ENCODE measurements at places on chromosomes 7 and 10. TPM values are rescaled to one million over a fixed set of nuclear protein-coding genes. Genes with fewer than 3 reads are reported as not detected.

DNA sequence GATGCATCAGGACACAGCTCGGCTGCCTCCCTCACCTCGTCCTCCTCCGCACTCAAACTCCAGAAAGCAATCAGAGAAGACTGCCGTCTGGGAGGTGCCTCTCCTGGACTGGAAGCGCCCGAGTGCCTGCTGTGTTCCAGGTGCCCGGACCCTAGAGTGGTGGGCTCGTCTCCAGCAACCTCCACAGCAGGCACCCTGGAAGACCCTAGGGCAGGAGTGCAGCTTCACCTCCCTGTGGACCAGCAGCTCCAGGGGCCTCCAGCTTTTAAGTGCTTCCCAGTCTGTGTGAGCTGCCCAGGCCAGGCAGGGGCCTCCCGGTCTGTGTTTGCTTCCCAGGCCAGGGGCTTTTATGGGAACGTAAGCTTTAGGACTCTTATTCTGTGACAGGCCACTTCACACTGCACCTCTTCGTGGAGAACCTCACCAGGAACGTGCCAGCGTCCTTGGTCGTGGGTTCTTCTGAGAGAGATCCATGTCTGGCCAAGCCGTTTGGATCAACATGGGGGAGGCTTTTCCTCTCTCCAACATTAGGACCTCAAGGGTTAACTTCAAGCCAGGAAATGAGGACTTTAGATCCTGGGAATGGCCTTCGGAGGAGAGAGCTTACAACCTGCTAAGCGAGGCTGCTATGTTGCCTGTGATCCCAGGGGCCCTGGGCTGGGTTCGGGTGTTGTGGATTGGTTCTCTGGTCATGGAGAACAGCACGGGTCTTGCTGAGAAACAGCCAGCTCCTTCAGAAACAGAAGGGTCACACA, 5.9 kb upstream of the PWWP2B start:
- no peak for DNase-seq

GRCh38 chr10:48545462-48546145, 59.3 kb downstream of the ARHGAP22 start:
- no peak for DNase-seq

DNA sequence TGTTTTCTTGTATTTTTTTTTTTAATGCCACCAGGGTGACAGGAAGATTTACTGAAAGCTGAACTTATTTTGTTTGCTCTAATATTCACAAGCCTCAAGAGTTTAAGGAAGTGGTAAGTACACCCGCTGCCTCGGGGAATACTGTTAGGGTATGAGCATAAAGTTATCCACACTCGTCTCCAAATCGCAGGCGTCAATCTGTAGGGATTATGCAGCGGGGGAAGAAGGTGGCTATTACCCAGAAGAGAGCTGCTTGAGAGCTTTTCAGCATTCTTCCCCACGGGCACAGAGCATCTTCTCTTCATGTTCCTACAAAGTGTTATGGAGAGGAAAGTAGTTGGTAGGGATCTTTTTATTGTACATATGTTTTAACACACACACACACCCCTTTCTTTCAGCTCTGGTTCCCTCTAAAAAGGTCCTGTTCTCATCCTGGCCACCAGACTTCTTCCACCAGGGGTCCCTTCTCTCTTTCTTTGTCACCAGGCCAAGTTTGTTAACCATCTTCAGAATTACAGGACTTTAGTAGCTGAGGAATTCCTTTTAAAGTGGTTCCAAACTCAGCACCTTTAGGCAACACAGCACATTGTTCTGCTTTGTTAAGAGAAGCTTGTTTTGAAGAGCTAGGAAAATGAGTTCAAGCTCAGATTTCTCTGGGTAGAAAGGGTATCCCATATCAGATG, 411.6 kb upstream of the GALNT17 start:
- DNase-seq: no peak

The CISD1 gene
- 44.0 TPM for total RNA-seq

The FLNC gene
- not detected for total RNA-seq

DNA sequence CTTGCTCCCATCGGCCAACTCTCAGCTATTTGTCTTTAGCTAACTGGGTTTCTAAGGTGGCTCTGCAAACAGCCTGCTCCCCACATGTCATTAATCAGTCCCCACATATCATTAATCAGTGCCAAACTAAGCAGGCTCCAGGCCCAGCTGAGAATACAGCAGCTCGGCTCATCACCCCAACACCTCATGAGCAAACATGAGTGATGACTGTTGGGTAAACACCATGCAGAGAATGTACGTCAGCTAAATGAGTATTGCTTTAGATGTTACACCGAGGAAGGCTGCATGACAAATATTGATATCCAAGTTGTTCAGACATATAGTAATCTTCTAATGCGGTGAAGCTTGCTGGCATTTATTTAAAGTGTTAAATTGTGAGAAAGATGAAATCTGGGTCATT, 187.5 kb upstream of the AOAH start:
- DNase-seq: no peak

GRCh38 chr10:29962166-29962850, 97.1 kb downstream of the JCAD start:
- DNase-seq: no peak

DNA sequence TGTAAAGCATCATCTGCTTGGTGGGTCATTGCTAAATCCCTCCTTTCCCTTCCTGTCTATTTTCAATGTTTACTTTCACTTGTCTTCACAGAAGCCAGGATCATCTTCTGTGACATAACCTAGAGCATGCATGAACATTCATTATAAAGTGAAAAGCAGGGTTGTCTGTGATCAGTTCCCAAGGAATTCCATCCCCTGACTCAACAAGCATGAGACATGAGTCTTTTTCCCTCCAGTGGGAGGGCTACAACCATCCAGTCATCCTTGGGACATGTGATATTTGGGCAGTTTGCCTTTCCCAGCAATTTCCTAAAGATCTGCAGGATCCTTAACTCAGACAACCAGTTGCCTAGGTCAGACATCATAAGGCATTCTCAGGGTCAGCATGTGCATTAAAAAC, 166.3 kb upstream of the TMEM196 start:
- DNase-seq: no peak

The NYAP1 gene
- total RNA-seq: 0.24 TPM

GRCh38 chr7:28020302-28020940, 160.2 kb downstream of the JAZF1 start:
- peak; percentile 39 for DNase-seq

The TCAF2 gene
- total RNA-seq: 33.9 TPM

The SRRM3 gene
- total RNA-seq: not detected

The LLCFC1 gene
- not detected for total RNA-seq

The FAM237B gene
- not detected for total RNA-seq

GRCh38 chr10:122112021-122112616, 123.2 kb downstream of the TACC2 start:
- no peak for DNase-seq

DNA sequence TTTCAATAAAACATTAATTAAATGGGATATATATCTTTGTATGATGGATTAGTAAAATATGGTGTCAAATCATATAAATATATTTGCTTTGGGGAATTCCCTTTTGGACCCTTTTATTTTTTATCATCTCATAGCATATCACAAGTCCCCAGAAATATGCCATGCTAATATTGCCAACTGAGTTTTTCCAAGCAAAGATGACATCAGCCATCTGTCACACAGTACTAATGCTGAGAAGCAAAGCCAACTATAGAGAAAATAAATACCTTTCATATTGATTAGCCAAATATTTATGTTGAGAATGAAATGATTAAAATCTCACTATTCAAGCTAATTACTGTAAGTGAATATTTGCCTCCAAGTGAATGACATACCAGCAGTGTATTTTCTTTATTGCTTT, 575.3 kb downstream of the ETV1 start:
- DNase-seq: no peak

The OR2A12 gene
- not detected for total RNA-seq

- no peak for DNase-seq
Measured at GRCh38 chr7:56007891-56008290, 43.4 kb downstream of the PSPH start.

The PRDX3 gene
- 173 TPM for total RNA-seq

The AQP1 gene
- total RNA-seq: 0.62 TPM

DNA sequence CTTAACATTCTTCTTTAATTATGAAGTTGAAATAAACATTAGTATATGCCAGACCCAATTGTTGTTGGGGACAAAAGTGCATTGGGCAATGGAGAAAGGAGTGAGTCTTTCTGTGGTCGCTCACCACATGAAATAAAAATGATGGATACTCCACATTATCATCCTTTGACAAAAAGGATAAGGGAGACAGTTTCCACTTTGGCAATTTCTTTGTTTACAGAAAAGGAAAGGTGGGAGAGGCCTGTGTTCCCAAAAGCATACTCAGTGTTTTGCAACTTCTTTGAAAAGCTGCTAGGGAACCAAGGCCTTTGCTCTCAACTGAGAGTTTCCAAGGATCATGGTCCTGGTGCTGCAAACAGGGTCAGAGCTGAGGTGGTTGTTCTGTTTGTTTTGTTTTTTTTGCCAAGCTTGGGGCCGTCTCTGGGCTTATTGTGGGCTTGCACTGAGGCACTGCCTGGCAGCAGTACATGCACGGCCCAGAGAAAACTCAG, 341.9 kb downstream of the TNS3 start:
- no peak for DNase-seq

DNA sequence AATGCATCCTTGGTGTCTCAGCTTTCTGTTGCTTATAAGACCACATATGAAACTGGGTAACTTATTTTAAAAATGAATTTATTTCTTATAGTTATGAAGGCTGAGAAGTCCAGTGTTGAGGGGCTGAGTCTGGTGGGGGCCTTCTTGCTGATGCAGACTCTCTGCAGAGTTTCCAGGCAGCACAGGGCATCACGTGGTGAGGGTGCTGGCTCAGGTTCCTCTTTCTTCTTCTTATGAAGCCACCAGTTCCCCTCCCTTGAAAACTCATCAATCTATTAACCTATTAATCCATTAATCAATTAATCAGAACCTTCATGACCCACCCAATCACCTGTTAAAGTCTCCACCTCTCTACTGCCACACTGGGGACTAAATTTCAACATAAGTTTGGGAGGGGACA, 595.6 kb upstream of the NRP1 start:
- no peak for DNase-seq

DNA sequence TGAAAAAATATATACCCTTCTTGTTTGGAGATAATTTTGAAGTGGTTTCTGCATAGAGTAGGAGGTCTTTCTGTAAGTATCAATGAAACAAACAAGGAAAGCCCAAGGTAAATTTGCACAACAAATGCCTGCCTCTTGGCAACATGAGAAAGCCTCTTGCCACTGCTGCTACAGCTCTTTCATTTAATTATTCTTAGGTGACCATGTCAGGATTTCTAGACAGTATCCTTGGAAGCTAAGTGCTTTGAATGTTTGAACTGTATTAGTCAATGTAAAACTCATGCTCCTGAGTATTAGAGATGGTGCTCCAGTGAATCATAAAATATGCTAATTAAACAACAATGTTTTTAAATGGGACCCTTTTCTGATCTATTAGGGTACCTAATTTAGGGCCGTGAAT, 81.2 kb upstream of the ITGB1 start:
- no peak for DNase-seq

The NEUROD6 gene
- total RNA-seq: not detected

DNA sequence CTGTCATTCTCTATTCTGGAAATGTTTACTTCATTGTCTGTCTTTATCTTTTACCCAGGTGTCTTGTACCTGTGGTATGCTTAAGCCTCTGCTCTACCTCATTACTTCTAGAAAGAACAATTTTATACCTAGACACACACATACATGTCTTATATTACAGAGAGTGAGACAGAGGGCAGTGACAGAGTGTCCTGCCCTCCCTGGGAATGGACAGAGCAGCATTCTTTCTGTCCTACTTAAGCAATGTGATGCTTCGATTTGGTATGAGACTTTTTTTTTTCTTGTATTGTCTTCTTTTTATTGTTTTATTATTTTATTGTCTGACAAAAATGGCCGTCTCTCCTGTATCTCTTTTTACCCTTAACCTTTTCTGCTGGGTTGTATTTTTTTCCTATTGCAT, 286.1 kb downstream of the EXOC4 start:
- no peak for DNase-seq

The OPALIN gene
- total RNA-seq: not detected
